ENCODE measurements at places on chromosomes 5 and 9.
A peak's percentile ranks its signal among the peaks of the same experiment; 100 is the strongest.

DNA sequence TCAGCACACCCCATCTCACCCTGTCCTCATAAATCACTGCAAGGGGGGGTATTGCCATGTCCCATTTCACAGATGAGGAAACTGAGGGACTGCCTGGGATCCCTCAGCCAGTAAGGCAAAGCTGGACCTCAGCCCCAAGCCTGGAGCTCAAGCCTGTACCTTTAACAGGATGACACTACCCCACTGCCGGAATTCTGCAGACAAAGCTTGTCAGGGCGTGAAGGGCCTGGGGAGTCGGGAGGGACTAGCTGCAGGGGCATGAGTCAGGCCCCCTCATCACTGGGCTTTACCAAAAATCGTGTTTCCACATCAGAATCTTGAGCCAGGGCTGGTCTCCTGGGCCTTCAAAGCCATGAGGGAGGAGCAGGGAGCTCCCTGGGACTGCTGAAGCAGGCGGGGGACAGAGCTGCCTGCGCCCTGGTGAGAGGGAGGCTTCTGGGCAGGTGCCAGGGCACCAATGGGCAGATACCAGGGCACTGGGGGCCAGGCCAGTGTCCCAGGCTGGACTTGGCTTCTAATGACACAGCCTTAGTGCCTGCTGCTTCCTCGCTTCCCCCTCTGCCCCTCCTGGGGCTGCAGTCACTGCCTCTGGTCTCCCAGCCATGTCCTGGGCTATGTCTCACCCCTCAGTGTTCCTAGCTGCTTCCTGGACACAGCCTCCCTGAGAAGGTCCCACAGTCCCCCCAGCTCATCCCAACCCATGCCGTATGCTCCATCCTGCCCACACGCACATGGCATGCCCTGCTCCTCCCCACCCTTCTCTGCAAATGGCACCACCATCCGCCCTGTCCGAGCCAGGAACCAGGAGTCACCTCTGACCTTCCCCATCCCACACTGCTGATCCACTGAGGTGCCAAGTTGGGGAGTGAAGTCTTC lies 80.7 kb downstream of the LMX1B start:
- H3K27ac ChIP-seq: no peak overlapping the region
- no peak for DNase-seq

GRCh38 chr5:151556806-151557205 lies 34.3 kb downstream of the FAT2 start:
- H3K36me3 ChIP-seq: no peaks in the 10 kb centered on the region
- no peak for DNase-seq
- H3K4me3 ChIP-seq: no peak overlapping the region
- no peak overlapping the region for H3K27ac ChIP-seq
- H3K4me1 ChIP-seq: no peaks in the 10 kb centered on the region

DNA sequence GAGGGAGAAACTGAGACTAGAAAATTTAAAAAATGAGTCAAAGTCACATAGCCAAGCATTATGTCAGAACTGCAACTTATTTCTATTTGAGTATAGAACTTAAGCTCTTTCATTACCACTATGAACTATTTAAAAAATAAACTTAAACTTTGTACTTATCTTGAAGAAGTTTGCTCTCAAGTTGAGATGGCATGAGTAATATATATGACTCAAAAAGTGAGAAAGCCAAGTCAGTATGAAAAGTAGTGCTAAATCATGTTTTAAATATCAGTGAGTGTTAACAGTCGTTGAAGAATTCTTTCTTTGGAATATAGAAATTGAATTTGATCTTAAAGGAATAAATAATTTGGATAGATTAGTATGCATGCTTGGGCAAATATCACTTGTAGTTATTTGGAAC lies 36.3 kb upstream of the CDH10 start:
- H3K36me3 ChIP-seq: no peaks in the 10 kb centered on the region
- H3K27me3 ChIP-seq: no peaks in the 10 kb centered on the region
- no peak overlapping the region for H3K4me3 ChIP-seq

DNA sequence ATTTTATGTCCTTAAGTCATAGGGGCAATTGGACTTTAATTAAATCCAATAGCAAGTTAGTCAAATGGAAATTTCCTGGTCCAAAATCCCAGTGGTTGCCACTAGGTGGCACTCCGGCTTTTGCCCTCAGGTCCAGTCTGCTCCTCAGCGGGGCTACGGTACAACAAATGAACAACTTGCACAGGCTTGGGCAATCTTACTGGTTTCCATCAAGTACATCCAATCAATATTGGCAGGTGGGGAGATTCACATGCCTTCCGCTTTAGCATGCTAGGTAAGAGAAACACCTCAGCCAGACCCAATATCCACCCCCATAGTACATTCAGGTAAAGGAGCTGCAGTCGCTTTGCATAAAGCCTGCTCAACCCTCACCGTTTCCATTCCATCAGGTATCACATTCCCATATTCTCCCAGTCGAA lies 6.3 kb upstream of the MXD3 start:
- DNase-seq: peak; percentile 82
- H3K27me3 ChIP-seq: no peaks in the 10 kb centered on the region
- no peaks in the 10 kb centered on the region for H3K36me3 ChIP-seq
- H3K4me3 ChIP-seq: no peak overlapping the region

- H3K36me3 ChIP-seq: no peaks in the 10 kb centered on the region
- peaks cover 29% of the 10 kb centered on the region for H3K4me1 ChIP-seq
- no peak for DNase-seq
- H3K4me3 ChIP-seq: no peak overlapping the region
- H3K27ac ChIP-seq: peak overlapping the region; percentile 78
Measured at GRCh38 chr5:167945542-167946384, 345.7 kb upstream of the WWC1 start.

GRCh38 chr9:132231019-132231701 lies 69.3 kb downstream of the NTNG2 start:
- no peak for DNase-seq
- no peak overlapping the region for H3K27ac ChIP-seq
- no peak overlapping the region for H3K4me3 ChIP-seq
- no peaks in the 10 kb centered on the region for H3K4me1 ChIP-seq
- no peaks in the 10 kb centered on the region for H3K27me3 ChIP-seq
- H3K36me3 ChIP-seq: no peaks in the 10 kb centered on the region

Measured in right atrium auricular region (tissue), 2 donors.